ENCODE measurements at places on chromosomes 1 and 21. TPM values are rescaled to one million over a fixed set of nuclear protein-coding genes. Genes with fewer than 3 reads are reported as not detected.

GRCh38 chr1:214934045-214934444 is 148.5 kb upstream of the KCNK2 start:
- no peak for DNase-seq
- H3K4me3 ChIP-seq = no peak overlapping the region
- H3K27me3 ChIP-seq = no peaks in the 10 kb centered on the region

GRCh38 chr1:79040424-79041082 is 34.0 kb upstream of the ADGRL4 start:
- no peak overlapping the region for H3K27ac ChIP-seq
- H3K4me3 ChIP-seq = no peak overlapping the region
- no peaks in the 10 kb centered on the region for H3K36me3 ChIP-seq
- H3K4me1 ChIP-seq = no peaks in the 10 kb centered on the region

DNA sequence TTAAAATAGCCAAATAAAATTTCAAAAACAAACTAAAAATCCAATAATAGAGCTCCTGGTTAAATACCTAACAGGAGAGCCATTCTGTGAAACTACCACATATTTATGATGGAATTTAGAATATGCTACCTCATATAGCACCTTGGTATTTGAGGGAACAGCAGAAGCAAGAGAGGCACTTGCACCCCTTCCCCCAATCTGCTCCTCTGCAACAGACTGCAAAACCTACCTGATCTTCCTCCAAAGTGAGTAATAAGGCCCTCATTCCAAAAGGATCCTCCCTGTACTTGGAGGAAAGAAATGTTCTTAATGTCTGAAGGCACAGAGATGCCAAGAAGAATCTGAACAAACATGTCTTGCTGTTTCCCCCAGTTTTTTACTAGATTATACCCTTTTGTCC is 28.1 kb upstream of the RNPC3 start:
- no peaks in the 10 kb centered on the region for H3K27me3 ChIP-seq
- H3K4me1 ChIP-seq = no peaks in the 10 kb centered on the region
- DNase-seq = no peak
- no peak overlapping the region for H3K27ac ChIP-seq

DNA sequence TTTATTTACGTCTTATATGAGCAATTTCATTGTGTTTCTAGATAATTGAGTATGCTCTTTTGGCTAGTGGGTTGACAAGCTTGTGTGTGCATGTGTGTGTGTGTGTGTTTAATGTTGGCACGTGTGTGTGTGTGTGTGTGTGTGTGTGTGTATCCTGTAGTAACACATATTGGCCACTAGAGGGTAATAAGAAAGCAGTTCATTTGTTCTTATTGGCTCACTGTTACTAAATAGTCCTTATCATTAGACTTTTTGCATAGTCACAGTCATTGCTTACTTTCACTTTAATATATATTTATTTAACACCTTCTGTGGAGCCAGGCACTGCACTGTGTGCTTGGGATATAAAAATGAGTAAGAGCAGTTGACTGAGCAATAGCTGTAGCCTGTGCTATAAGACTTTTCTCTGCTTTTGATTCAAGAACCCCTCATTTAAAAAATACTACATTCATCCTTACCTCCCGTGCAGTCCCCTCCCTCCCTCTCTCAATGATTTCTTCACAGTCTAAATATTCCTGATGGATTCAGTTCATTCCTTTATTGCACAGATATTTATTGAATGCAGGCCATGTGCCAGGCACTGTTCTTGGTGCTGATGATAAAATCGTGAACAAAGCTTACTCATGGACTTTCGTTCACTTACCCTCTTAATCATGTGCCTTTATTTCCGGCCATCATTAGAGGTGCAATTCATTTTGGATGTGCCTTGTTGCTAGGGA is 96.7 kb downstream of the DYRK1A start:
- H3K27me3 ChIP-seq = no peaks in the 10 kb centered on the region
- no peaks in the 10 kb centered on the region for H3K36me3 ChIP-seq
- H3K4me3 ChIP-seq = peak overlapping the region; percentile 14
- H3K4me1 ChIP-seq = no peaks in the 10 kb centered on the region
- no peak for DNase-seq

GRCh38 chr21:31253684-31254083 is 90.4 kb downstream of the TIAM1 start:
- no peak overlapping the region for H3K4me3 ChIP-seq
- no peak for DNase-seq
- no peaks in the 10 kb centered on the region for H3K4me1 ChIP-seq

DNA sequence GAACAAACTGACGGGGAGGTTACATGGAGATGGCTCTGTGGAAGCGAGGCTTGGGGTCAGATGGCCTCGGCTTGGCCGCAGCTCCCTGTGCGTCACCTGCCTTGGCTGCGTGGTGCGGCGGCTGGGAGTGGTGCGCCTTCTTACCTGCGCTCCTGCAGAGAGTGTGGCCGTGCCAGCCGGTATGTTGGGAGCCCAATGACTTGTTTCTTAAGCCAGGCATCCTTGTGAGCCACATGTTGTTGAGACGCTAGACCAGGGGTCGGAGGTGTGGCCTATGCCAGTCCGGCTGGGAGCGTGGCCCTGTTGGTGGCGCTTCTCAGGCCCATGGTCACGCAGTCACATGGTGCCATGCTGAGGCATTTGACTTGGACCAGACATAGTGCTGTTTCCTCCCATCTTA is 10.5 kb downstream of the SLX9 start:
- no peaks in the 10 kb centered on the region for H3K4me1 ChIP-seq
- DNase-seq = no peak
- H3K27me3 ChIP-seq = no peaks in the 10 kb centered on the region
- no peak overlapping the region for H3K4me3 ChIP-seq

DNA sequence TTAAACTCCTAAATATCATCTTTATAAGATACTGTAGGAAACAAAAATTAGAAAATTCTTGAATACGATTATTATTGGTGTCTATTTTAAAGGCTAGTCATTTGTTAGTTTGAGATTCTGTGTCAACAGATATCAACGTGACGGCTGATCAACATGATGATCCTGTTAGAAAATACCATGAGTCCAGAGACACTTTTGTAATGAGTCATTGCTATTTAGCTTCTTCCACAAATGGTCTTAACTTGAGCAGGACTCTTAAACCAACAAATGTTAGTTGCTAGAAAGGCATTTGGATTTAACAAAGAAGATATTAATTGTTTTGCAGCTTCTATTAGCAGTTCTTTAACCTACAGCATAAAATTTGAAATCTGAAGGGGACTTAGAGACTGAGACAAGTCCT is 131.2 kb downstream of the TGFB2 start:
- H3K36me3 ChIP-seq = no peaks in the 10 kb centered on the region
- DNase-seq = no peak
- no peaks in the 10 kb centered on the region for H3K27me3 ChIP-seq
- H3K4me1 ChIP-seq = peaks cover 20% of the 10 kb centered on the region
- H3K27ac ChIP-seq = no peak overlapping the region

Gene OR2L2
- total RNA-seq = not detected

Gene GNAT2
- not detected for total RNA-seq

Gene AMY2A
- total RNA-seq = not detected

Gene LAX1
- 0.93 TPM for total RNA-seq

DNA sequence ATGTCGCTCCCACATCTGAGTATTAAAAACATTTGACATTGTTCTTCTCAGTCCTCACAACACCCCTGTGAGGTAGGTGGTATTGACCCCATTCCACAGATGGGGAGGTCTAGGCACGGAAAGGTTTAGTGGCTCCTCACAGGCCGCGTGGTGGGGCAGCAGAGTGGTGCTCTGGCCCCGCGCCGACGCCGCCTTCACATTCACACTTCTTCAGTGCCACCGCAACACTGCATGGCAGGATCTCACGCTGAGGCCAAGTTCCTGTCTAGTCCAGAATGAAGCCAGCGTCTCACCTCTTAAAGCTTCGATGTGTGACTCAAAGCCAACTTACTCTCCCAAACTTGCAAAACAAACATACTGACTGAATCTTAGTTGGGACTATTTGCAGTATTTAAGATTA is 12.1 kb downstream of the ICMT start:
- H3K27me3 ChIP-seq = no peaks in the 10 kb centered on the region
- H3K4me3 ChIP-seq = no peak overlapping the region
- H3K4me1 ChIP-seq = no peaks in the 10 kb centered on the region
- DNase-seq = no peak
- no peak overlapping the region for H3K27ac ChIP-seq

Gene RGSL1
- total RNA-seq = not detected

DNA sequence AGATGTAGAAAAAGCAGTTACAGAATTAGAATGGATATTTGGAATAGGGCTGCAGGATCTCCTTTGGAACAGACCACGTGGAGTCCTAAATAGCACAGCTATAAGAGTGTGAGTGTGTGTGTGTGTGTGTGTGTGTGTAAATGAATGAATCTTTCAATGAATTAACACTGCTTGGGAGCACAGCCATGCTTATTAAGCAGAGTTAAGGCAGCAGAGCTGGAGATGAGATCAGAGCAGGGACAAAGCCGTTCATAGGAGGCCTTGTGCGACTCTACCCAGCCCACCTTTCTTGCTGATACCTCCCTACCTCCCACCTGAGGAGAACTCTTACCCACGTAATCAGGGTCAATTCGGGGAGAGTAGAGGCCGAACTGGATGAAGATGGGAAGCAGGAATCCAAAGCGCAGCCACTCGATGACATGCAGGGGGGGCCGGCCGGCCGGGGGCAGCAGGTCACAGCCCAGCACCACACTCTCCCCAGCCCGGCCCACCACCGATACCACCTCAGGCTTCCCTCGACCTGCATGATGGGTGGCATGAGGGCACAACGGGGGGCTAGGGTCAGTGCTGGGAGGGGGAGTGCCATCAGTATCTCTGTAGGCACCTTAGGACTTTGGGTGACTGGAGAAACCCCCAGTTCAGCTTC is 2.7 kb downstream of the IGSF9 start:
- H3K4me1 ChIP-seq = peaks cover 12% of the 10 kb centered on the region
- no peaks in the 10 kb centered on the region for H3K27me3 ChIP-seq
- DNase-seq = no peak
- H3K36me3 ChIP-seq = no peaks in the 10 kb centered on the region

DNA sequence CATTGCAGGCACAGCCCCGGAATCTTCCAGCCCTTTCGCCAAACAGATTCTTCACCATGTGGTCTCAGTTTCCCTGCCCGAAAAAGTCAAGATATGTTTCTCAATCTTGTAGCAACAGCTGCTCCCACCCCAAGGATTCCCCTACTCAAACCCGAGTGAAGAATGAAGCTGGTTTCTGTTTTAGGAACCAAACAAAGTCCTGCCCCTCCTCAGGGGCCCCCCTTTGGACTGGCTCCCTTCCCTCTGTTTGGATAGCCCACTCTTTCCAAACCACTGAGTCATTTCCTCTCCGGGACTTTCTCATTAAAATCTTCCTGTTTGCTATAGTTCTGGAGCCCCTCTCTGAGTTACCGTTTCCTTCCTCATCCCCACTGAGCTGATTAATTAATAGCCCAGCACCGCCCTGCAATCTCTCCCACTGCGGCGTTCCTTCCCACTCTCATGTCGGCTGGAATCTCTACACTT is 100.9 kb downstream of the TSEN15 start:
- H3K4me3 ChIP-seq = peak overlapping the region; percentile 32
- no peaks in the 10 kb centered on the region for H3K36me3 ChIP-seq
- DNase-seq = peak; percentile 17
- peak overlapping the region; percentile 90 for H3K27ac ChIP-seq
- no peaks in the 10 kb centered on the region for H3K27me3 ChIP-seq
- peaks cover 12% of the 10 kb centered on the region for H3K4me1 ChIP-seq

Gene PPIAL4G
- not detected for total RNA-seq

- H3K27ac ChIP-seq = no peak overlapping the region
- no peak overlapping the region for H3K4me3 ChIP-seq
- H3K27me3 ChIP-seq = no peaks in the 10 kb centered on the region
- H3K4me1 ChIP-seq = no peaks in the 10 kb centered on the region
These were observed 670.5 kb downstream of the KIF26B start for GRCh38 chr1:245825128-245825901.

- no peak overlapping the region for H3K27ac ChIP-seq
- H3K27me3 ChIP-seq = no peaks in the 10 kb centered on the region
- H3K4me3 ChIP-seq = no peak overlapping the region
These were observed 15.8 kb upstream of the VCAM1 start for GRCh38 chr1:100703716-100704115.

DNA sequence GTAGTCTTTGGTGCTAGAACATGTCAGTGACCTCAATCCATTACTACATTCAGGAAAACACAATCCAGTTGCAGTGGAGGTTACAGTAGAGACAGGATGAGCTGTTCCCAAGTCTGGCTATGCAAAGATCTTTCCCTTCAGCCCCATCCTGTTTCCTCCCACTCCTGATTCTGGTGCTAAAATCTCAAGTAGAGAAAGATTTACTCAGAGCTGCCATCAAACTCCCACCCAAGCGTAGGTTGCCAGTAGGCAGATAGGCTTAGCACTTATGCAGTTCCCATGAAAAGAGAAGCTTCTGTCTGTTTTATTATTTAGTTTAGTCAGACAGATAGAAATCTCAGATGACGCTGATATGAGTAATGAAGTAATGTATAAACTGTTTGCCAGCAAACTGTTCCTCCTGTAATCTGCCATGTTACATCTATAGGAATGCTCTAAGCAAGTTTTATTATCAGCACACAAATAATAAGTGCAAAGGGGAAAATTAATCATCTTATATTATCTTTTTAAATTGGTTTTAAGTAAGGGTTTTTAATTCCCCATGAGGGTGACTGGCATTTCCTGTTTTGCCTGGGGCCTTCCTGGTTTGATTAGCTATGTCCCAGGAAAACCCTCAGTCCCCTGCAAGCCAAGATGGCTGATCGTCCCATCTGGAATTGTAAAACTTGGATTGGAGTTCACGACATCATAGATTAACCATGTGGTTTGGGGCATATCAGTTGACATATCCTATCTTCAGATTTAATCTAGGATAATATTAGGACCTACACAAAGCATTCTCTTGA is 188.3 kb upstream of the PALMD start:
- DNase-seq = no peak
- H3K4me1 ChIP-seq = no peaks in the 10 kb centered on the region
- H3K36me3 ChIP-seq = no peaks in the 10 kb centered on the region
- H3K27me3 ChIP-seq = no peaks in the 10 kb centered on the region
- H3K4me3 ChIP-seq = no peak overlapping the region

Gene C1QC
- 577 TPM for total RNA-seq

Gene MCOLN3
- 8.1 TPM for total RNA-seq

Gene RPTN
- total RNA-seq = not detected

DNA sequence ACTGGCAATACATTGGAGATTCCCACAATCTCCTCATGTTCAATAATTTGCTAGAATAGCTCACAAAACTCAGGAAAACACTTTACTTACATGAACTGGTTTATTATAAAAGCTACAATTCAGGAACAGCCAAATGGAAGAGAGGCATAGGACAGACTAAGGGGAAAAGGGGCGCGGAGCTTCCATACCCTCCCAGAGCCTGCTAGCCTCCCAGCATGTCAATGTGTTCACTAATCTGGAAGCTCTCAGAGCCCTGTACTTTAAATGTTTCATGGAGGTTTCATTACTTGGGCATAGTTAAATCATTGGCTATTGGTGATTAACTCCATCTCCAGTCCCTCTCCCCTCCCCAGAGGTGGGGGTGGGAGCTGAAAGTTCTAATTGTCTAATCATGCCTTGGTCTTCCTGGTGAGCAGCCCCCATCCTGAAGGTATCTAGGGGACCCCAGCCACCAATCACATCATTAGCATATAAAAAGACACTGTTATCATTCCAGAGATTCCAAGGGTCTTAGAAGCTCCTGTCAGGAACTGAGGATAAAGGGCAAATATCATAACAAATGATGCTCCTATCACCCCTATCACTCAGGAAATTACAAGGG is 10.9 kb upstream of the DMRTB1 start:
- H3K36me3 ChIP-seq = no peaks in the 10 kb centered on the region
- no peaks in the 10 kb centered on the region for H3K4me1 ChIP-seq
- H3K27ac ChIP-seq = no peak overlapping the region
- H3K4me3 ChIP-seq = no peak overlapping the region

Gene KPRP
- total RNA-seq = not detected

Measured in left lung (tissue), 14 donors.